NCI-H2081 treated with DMSO at 0.1 percent for 48 hours (cell line): ENCODE measurements at places on chromosomes 11 and 22.
A peak's percentile ranks its signal among the peaks of the same experiment; 100 is the strongest.

- DNase-seq, result no peak
Measured at GRCh38 chr11:121012091-121012490, 11.8 kb upstream of the TBCEL start.

DNA sequence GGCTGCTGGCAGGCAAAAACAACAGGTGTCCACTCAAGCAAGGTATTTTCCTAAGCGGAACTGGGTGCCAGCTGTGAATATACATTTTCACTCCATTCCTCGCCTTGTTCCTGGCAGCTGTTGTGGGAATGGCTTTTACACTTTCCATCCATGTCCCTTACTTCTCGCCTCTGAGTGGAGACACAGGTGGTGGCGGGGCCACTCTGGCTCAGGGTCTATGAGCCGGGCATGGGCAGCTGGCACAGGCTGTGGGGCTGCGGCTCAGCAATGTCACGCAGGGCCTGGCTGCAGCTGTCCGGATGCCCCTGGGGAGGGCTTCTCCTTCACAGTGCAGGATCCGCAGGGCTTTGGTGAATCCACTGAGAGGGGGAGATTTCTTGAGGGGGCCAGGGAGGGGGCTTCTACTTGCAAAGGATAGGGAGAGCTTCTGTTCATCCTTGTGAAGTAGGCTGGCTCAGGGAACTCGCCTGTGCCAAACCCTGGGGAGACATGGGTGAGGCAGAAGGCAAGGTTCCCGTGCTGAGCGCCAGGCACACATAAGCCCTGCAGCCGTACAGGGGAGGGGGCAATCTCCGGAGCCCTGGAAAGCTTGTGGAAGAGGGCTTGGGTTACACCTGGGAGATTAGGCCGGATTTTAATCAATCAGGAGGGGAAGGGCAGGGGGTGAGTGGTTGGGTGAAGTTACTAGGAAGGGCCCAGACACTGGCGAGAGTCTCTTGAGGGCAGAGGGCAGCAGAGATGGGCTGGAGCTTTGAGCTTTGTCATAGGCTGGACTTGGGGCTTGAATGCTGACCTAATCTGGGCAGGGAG is 45.7 kb downstream of the KCNQ1OT1 start:
- DNase-seq, result no peak

DNA sequence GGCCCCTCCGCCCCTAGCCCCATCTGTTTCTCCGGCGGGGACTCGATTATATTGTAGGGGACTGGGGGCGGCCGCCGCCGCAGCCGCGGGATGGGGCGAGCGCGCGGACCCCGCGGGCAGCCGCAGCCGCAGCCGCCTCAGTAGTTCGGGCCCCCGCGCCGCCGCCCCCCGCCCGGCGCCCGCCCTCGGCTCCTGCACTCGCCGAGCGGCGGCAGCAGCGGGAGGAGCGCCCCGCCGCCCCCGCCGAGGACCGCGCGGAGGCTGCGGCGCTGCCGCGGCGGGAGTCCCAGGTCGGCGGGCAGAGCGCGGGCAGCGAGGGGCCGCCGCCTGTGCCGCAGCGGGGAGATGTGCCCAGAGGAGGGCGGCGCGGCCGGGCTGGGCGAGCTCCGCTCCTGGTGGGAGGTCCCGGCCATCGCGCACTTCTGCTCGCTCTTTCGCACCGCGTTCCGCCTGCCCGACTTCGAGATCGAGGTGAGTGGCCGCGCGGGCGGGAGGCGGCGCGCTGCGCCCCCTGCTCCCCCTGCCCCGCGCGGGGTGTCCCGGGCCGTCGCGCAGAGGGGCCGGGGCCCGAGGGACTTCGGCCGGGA is at the start of gene CECR2:
CECR2 (plus strand) TSS at position 22 of the 587 bp plus-strand sequence; CDS start at position 346, 324 bp downstream.
- DNase-seq, result no peak

- no peak for DNase-seq
Measured at GRCh38 chr11:17351510-17352176, at the start of gene NCR3LG1. Gene NCR3LG1 (plus strand): TSS chr11:17351800. CDS start chr11:17351970, 170 bp downstream.

- DNase-seq, result no peak
Measured at GRCh38 chr11:69915501-69916250, 96.5 kb upstream of the FGF3 start.

- DNase-seq, result no peak
Measured at GRCh38 chr11:57541169-57541568, 3.8 kb downstream of the SMTNL1 start.

DNA sequence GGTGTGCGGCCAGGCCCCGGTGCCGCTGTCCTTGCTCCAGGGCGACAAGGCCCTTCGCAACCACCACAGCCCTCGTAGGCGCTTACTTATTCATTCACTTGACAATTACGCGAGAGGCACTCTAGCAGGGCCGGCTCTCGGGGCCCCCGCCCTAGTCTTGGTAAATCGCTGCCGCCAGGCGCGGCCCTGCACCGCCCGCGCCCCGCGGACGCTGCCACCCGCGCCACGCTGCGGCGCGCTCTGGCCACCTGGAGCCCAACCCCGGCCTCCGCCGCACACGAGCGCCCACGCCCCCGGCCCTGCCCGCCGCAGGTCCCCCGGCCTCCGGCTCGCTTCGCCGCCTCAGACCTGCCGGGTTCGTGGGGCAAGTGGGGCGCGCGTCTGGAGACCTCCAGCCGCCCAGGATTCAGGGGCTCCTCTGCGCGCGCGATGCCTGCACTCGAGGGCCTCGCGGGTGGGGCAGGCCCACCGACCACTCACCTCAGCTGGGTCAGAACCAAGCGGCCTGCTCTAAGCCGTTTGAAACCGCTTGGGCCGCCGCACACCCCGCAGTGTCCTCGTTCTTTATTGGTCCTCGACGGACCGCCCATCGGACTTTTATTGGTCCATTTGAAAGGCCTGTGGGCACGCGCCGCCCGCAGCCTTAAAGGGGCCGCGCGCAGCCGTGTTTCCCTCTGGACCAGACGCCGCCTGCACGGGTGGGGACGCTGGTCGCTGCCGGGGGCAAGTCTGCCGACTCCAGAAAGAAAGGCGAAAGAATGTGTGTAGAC is at the start of gene CKAP5:
CKAP5 (minus strand) TSS at position 541 of the 770 bp plus-strand sequence. CDS start 25,049 bp downstream, outside the sequence.
- peak; percentile 71 for DNase-seq

DNA sequence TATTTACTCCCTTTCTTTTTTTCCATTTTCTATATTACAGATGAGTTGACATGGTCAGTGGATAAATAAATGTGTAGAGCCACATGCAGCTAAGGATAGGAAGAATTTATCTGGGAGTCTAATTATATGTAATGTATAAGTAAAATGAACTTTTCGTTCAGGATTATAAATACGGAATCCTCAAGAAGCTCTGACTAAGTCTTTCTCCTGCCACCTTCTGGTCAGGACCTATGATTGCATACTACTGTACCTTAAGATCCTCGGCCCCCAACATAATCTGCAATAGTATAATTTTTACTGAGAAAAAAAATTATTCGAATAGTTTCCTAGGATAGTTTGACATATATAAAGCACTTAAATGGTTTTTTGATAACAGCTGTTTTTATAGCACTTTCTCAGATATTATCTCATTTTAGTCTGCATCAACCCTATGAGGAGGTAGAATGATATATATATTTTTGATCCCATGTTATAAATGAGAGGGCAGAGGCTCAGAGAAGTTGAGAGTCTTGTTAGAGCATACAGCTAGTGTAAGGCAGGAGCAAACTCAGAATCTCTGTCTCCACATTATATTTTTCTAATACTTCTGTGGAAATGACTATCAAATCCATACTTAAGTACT is 36.1 kb downstream of the CCDC90B start:
- no peak for DNase-seq

DNA sequence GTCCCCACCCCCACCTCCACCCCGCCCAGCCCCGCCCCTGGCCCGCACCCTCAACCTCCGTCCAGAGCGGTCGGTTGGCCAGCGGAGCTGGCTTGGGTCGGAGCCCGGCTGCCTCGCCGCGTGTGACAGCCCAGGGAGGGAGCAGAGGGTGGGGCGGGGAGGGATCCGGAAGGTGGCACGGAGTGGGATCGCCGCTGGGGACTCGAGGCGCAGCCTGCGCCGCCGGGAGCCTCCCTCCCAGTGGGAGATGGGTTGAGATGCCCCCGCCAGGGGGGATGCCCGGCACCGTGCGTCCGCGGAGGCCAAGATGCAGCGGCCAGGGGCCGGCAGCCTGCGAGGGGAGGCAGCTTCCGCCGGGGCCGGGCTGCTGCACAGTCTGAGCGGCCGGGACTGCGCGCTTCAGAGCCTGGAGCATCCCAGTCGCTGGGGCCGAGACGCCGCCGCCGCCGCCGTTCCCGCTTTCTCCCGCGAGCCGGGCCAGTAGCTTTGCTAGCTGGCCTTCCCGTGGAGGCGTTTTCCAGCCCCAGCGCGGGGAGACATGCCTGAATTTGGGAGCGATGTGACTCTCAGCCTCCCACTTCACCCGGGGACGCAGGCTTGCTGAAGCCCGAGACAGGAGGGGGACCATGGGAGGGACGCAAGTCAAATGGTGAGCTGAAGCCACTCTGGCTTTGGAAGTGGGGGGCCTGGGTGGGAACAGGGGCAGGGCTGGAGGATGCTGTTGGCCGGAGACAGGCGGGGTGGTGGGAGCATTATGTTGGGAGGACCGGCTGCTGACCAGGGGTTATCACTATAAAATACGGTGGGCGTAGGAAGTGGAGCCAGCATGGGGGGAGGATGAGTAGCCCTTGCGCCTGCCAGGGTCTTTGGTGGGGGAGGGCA is 40.2 kb downstream of the DIXDC1 start:
- no peak for DNase-seq

DNA sequence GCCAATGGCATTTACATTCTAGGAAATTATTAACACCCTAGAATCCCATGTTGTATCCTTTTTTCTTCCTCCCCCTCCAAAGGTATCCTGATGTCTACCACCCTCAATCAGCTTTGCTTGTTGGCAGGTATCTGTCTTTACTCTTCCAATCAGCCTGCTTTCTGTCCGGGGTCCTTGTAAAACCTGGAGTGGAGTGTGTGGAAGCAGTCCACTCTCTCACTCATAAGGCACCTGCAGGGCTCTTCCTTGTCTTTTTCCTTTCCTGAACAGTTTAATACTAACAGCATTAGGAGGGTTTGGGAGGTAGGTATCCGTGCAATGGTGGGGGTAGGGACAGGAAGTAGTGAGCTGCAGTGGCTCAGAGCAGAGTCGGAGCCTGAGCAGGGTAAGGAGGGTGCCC is 193.4 kb downstream of the BARX2 start:
- DNase-seq, result no peak

GRCh38 chr11:115423728-115424459 is 80.3 kb downstream of the CADM1 start:
- no peak for DNase-seq

DNA sequence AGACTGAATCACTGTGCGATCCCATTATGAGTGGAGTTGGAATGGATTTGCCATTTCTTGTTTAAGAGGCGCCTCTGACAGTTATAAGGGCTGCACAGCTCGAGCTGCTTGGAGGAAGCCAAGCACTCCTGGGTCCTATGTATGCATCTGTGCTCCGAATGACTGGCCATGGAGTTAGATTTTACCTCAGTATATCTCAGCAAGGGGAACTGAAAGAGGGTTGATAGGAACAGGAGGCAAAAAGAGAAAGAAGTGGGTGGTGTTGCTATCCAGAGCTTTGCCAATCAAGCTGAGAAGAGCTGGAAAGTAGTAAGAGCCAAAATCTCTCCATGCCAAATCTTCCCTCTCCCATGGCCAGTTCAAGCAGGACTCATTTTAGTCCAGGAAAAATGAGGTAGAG is 632.0 kb upstream of the KIRREL3 start:
- DNase-seq, result no peak

- no peak for DNase-seq
Measured at GRCh38 chr11:60971520-60971919, at the start of gene CD6. Gene CD6 (plus strand): TSS chr11:60971680. CDS start chr11:60971866, 186 bp downstream.

DNA sequence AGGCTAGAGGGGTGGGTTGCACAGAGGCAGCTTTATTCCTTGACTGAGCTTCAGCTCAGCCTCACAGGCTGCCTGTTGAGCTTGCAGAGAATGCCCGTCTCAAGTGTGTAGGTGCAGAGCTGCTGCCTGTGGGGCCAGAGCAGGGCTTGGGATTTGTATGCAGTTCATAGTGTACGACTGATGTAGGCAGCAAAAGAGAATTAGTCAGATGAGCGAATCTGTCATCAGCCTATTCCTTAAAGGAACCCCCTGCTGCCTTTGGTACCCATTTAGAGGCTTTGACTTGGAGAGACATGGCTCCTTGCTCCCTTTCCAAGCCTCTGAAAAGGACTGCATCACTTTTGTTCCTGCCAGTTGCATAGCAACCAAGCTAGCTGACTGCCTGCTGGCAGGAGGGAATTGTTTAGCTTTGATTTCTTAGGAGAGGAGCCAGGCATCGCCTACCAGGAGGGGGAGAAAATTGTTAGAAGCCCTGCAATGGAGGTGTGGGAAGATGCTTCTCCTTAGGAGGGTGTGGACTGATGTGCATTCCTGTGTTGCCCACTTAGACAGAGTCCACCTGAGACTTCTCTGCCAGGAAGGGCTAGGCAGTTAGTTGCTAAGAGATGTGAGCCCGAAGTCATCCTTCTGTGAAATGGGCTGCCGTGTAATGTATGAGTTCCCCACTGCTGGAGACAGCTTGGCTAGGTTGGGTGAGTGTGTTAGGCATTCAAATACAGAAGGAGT is 10.9 kb downstream of the ACO2 start:
- DNase-seq, result no peak

DNA sequence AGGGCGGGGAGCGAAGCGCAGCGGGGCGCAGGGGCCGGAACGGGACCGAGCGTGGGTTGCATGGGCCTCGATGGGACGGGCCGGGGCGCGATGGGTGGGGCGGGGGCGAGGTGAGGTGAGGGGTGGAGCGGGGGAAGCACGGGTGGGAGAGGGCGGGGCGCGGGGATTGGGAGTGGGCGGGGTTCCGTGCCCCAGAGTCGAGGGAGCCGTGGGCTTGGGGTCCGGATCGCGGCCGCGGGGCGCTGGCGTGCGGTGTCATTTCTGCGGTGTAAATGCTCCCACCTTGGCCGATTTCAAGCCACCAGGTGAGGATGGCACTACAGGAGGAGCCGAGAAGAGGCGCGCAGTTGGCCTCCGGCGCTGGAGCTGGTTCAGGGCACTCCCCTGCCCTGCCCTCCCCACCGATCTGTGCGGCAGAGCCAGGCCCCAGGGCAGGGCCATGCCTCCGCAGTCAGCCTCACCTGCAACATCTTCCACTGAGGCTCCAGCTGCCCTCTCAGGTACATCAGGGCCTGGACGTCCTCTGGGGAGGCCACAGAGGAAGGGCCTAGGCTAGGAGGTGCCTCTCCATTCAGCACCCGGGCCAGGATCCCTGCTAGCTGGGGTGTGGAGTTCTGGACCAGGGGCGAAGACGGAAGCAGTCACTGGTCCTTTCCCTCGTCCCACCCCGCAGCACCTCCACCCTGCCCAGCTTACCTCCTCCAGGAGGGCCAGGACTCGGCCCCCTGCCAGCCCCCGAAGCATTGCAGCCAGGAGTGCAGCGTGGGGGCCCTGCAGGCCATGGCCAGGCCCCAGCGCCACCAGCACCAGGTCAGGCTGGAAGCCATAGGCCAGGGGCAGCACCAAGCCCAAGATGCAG is 620 bp upstream of the TUBGCP6 start:
- no peak for DNase-seq

GRCh38 chr11:43989162-43989981 is 46.9 kb downstream of the C11orf96 start:
- DNase-seq, result no peak

DNA sequence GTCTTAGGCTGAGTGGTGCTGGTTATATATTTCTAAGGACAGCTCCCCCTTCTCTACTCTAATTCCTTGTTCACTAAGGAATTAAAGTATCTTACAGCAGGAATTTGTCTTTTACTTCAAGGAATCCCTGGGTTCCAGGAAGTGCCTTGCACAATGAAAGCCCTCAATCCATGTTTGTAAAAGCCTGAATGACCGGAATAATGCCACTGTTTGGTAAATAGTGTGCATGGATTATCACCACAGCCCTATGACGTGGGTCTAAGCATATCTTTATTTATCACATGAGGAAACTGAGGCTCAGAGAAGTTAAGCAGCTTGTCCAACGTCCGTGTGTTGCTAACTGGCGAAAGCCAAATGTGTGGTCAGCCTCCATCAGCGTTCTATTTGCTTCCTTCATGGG is 135.7 kb upstream of the NAV2 start:
- DNase-seq, result no peak

- DNase-seq, result no peak
Measured at GRCh38 chr11:82937554-82937953, 36.0 kb downstream of the DDIAS start.

GRCh38 chr11:92510591-92510990 is 286.0 kb downstream of the FAT3 start:
- DNase-seq, result no peak
